H9 (cell line): ENCODE measurements at places on chromosomes 7 and 10. TPM values are rescaled to one million over a fixed set of nuclear protein-coding genes. Genes with fewer than 3 reads are reported as not detected.

DNA sequence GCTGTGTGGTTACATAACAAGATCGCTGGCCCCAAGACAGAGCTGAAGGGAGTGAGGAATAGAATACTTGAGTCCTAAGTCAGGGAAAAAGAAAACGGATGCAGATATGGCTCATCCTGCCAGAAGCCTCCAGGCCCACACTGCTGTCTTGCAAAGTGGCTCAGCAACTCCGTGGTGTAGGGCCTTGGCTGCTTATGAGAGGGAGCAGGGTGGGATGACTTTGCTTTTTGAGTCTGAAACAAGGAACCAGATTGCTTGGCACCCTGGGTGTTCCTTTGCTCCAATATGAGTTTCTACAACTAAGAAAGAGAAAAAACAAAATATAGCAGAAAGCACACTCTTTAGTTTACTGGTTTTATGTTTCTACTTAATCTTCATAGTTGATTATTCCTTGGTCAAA, 193.8 kb upstream of the WDR11 start:
- no peaks in the 10 kb centered on the region for H3K36me3 ChIP-seq
- H3K4me3 ChIP-seq = no peak overlapping the region
- H3K27me3 ChIP-seq = no peaks in the 10 kb centered on the region
- no peak overlapping the region for H3K27ac ChIP-seq

- no peak overlapping the region for H3K4me3 ChIP-seq
- peak; percentile 4 for DNase-seq
- no peaks in the 10 kb centered on the region; the same call in 1 of the 2 replicates for H3K4me1 ChIP-seq
Observed at GRCh38 chr10:71393841-71394475, 2.8 kb upstream of the CDH23 start.

DNA sequence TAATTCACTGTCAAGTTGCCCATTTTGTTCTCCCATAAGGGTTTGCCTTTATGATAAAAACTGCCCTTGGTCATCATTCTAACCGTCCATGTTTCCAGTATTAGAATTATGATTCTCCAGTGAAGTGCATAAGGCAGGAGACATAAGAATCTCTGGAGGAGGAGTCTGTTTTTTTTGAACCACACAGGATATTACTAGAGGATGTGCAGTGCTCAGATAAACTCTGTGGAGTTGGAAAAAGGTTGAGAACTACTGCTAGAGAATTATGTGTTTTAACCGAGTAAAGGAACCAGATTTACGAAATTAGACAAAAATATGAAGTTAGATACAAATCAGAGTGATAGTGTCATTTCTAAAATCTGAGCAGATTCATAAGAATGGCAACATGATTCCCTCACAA, 40.5 kb downstream of the MDFIC start:
- H3K4me1 ChIP-seq = no peaks in the 10 kb centered on the region
- no peaks in the 10 kb centered on the region for H3K27me3 ChIP-seq
- no peak for DNase-seq
- H3K27ac ChIP-seq = no peak overlapping the region
- no peak overlapping the region for H3K4me3 ChIP-seq

DNA sequence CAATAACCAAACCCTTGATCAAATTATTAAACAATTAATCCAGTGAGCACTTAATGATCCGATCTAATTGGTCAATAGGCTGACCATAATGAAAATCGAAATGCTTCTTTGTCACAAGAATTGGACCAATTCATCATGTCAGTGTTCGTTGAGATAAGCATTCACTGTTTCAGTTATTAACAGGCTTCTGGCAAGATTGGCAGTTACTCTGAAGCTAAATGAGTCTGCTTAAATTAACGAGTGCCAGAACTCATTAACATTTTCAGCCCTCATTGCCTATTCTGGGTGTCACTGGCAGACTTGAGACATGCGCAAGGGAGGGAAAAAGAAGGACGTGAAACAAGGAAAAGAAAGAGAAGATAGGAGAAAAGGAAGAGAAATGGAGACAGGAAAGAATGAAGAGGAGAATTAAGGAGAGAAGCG, 30.7 kb upstream of the SLC26A3 start:
- no peaks in the 10 kb centered on the region for H3K36me3 ChIP-seq
- no peak overlapping the region for H3K27ac ChIP-seq
- H3K4me1 ChIP-seq = no peaks in the 10 kb centered on the region
- no peak for DNase-seq

The CDC14C gene
- not detected in 2 replicates for total RNA-seq

The GSTO1 gene
- 114 and 116 TPM in 2 replicates for total RNA-seq

The OPN1SW gene
- not detected in 2 replicates for total RNA-seq

The SCRN1 gene
- total RNA-seq = 101 and 109 TPM in 2 replicates

The SPDYE1 gene
- total RNA-seq = not detected in 2 replicates

The ICA1 gene
- total RNA-seq = 28.8 and 29.2 TPM in 2 replicates
